ENCODE measurements at places on chromosomes 13 and 19.

DNA sequence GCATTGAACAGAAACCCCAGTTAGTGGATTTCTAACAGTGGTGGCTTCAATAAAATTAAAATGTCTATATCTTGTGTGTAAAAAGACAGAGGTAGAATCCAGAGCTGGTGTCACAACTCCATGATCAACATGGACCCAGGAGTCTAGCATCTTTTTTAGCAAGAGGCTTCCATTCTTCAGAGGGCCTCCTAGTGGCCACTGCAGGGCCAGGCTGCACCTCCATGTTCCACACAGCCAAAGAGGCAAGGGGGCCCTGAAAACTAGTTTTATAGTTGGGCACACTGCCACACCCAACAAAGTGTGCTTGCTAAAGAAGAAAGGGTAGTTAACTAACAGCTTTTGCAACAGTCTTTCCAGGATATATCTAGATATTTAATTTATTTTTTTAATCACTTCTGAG, 12.9 kb downstream of the N4BP2L1 start:
- DNase-seq: no peak

DNA sequence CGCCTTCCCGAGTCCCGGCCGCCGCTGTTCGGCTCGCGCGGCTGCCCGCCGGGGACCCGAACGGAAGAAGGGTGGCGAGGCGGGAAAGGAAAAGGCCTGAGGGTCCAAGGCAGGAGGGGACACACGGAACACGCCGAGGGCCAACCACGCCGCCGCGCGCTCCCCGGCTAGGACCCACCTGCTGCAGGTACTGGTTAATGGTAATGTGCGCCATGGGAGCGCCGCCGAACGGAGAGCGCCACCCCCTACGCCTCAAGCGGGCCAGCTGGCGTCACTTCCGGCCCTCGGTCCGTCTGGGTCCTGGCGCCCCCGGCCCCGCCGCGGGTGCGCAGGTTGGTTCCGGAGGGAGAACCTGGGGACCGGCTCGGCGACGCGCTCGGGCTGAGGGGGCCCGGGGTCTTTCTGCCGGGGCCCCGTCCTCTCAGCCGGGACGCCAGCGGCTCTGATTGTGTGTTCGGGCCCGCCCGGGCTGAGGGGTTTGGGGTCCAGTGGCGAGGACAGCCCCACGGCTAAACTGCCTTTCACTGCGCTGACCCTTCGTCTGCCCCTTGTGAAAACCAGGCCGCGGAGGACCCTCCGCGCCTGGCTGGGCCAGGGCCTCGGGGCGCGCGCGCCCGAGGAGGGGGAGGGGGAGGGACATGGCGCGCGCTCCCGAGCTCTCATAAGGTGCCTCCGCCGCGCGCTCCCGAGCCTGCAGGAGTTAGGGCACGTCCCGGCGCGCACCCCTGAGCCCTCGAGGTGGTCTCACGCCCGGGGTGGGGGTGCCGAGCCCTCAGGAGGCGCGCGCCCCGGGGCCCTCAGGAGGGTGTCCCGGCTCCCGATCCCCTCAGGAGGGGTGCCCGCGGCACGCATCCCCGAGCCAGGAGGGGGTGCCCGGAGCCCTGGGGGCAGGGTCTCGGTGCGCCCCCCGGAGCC, at the start of gene PCID2:
Gene PCID2, minus strand, starts transcription at position 249 of the 915 bp plus-strand sequence. Its CDS starts 35 bp downstream, at position 214.
- peak; percentile 87 for DNase-seq

DNA sequence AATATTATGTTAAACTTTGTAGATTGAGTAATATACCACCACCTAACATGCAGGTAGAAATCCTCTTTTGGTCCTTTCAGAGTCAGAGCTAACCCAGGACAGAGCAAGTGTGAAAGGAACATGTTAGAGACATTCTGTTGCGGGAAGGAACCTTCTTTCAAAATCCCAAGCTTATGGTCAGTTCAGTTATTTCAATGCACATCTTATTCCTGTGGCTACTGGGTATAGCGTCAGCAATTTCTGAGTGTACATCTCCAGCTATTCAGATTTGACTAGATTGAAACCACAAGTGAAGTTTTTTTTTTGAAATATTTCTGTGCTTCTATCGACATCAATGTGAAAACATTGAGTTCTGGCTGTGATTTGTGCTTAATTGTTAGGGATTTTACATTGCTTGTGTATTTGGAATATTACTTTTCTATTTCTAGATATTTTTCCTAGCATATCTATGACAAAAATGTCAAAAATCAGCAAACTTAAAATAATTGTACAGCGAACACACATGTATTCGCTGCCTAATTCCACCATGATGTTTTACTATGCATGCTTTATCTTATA, 165.3 kb downstream of the LMO7 start:
- DNase-seq: no peak

GRCh38 chr13:110719036-110719710, 5.7 kb downstream of the ING1 start:
- DNase-seq: no peak

DNA sequence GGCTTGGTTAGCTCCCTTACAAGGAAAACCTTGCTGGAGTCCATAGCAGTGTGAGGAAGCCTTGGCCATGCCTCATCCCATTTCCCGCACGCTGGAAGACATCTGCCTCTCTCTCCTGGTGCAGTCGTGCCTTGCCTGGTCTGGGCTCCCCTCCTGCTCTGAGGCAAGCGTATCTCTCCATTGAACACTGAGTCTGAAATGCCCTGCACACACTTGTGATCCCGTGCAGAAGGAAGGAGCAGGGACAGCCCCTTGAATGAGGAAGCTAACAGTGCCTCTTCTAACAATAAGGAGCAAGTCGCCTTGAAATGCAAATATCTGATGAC, 407 bp upstream of the ZNF440 start:
- DNase-seq: no peak

DNA sequence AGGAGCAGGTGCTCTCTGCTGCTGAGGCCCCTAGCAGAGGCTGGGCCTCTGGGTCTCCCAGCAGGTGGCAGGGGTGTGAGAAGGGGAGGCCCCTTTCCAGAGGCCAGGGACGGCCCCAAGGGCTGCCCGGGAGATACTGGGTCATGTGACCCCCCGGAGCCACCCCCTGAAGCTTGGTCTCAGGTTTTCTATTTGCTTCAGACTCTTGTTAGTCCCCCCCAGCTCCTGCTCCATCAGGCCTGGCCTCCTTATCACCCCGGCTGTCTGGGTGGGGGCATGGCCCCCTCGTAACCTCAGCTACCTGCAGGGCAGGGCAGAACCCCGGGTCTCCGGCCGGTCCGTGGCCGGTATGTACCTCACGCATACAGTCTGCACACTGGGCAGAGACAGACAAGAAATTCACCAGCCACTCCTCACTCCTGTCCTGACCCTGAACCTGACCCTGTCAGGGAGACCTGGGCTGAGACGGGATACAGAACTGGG, 13.2 kb upstream of the TCF3 start:
- no peak for DNase-seq

- peak; percentile 31 for DNase-seq
These were observed 51.2 kb downstream of the NLRP12 start for GRCh38 chr19:53772943-53773342.

- DNase-seq: no peak
These were observed 58.7 kb downstream of the LRRC63 start for GRCh38 chr13:46270416-46270815.

GRCh38 chr13:100822871-100823443, 148.4 kb upstream of the TMTC4 start:
- no peak for DNase-seq

DNA sequence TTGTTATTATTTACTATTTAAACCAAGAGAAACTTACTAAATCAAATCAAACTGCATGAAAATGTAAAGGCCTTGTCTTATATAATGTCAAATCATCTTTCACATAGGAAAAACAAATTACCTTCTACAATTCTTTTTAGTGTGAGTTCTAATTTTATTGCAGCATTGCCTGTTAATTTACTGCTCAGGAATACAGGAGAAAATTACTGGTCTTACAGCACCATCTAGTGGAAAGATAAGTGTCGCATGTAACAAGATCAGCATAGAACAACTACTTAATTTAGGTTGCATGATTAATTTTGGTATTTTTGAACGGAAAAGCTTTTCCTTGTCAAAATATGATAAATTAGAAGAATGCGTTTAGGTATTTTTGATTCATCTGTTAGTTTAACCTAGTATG, 502.7 kb downstream of the UQCRFS1 start:
- DNase-seq: no peak

DNA sequence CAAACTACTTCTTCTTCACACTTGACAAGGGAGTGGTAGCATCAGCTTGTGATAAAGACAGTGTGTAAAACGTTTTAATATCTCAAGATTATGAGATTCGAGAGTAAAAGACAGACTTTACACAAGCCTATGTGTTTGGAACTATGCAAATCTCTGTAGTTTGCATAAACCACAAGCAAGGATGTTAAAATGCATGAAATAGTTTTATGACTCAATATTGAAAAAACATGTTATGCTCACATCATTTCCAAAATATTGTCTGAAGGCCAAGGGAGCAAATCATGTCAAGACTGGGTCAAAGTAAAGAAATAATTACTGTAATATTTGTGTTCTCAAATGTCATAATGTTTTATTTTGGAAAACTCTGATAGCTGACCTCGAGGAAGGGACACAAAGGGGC, 316.8 kb upstream of the KLF12 start:
- DNase-seq: no peak

DNA sequence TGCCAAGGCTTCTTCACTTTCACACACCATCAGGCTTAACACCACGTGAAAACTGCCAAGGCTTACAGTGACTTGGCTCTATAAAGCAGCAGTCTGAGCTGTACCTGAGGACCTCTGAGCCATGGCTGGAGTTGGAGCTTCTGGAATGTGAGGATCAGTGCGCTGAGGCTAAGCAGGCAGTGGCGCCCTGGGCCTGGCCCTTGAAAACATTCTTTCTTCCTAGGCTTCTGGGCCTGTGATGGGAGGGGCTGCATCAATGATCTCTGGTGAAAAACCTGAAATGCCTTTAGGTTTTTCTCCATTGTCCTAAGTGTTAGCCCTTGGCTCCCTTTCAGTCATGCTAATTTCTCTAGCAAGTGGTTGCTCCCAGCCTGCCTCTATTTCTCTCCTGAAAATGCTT, 192.5 kb upstream of the PCDH20 start:
- no peak for DNase-seq

- DNase-seq: no peak
These were observed 1.7 kb upstream of the CADM4 start for GRCh38 chr19:43641333-43641732.

DNA sequence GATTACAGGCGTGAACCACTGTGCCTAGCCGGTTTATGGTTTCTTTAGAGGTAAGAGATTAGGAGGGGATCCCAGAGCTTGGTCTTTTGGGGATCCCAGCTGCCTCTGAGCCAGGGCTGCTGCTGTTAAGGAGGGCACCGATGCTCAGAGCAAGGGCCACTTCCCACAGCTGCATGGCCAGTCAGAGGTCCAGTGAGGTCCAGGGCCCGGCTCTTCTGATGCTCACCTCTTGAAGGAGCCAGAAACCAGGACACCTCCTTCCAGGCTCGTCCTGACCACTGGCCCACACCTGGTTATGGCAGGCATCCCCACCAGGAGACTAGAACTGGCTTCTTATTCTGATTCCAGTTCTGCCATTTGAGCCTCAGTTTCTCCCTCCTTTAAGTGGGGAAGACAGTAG, 149.0 kb downstream of the TEX29 start:
- no peak for DNase-seq

DNA sequence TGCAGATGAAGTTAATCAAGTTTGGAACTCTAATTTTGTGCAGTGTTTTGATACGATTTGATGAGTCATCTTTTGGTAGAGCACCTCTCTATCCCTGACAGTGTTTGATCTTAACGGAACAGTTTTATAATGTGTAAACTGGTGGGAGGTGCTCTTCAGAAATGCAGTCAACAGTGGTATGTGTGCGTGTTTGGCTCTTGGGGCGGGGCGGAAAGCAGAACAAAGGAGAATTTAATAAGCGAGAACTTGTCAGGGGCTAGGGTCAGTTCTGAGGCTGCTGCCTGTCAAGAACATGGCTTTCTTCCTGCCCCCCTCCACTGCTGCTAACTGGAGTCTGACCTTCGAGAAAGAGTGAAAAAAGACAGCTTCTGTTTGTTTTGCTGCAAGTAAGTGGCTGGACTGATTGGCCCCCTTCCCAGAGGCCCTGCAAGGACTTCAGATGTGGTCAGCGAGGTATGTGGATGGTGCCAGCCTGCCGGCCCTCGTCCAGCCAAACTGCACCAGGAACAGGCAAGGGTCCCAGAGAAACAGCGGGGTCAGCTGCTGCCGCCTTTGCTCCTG, 40.8 kb downstream of the BBC3 start:
- DNase-seq: peak; percentile 41

DNA sequence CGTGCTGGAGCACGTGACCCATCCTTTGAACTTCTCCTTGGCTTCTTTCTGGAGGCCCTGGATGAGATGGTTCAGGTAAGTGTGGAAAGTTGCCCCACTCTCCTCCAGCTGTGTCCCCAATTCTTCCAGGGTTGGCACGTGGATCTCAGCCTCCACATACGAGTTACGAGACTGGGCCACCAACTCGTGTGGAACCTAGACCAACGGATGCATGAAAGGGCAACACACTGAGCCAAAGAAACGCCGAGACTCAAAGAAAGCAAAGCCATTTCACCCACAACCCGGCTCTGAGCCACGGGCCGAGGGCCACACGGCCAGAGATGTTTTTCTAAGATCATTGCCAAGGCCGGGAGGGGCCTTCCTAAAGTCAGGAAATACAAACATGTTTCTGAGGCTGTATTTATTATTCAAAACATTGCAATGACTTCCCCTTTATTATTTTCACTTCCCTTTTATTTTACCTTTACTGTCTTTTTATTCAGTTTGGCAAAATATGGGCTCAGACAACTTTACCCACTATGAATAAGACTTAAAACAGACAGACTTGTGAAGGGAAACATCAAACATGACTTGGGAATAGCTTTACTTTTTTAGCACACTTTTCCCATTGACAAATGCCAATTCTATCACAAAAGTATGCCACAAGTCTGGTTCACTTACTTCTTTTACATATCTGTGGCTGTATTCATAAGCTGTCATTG, 94.6 kb downstream of the KL start:
- no peak for DNase-seq

DNA sequence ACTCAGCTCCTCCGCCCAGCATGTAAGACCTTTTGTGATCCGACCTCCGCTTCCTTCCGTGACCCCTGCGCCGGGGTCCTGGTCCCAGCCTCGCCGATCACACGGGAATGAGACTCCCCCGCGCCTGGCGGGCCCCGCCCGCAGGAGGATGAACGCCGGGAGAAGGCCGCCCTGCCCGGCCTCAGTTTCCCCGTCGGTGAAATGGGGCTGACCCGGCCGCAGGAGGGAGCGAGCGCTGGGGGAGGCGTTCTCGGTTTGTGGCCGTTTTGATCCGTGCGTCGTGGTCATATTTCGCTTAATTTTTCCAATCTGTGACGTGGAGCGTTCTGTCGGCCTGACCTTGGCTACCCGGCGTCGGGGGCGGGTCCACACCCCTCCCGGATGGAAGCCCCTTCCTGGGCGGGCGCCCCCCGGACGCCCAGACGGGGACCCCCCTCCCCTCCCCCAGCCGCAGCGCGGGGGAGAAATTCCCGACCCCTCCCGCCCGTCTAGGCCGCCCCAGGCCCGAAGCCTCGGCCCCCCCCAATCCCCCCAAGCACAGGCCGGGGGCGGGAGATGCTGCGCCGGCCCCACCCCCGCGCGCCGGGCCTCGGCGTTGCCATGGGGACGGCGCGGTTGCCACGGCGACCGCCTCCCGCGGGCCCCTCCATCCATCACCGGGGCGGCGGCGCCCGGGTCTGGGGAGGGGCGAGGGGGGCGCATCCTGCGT, 11.1 kb downstream of the PALM start:
- no peak for DNase-seq

All from stimulated activated CD4-positive, alpha-beta T cell treated with anti-CD3 and anti-CD28 coated beads, Interleukin-12 subunit alpha, Interleukin-12 subunit beta, amount 100 ng/mL, for 24 hours (primary cell).